HT1080 (cell line): ENCODE measurements at places on chromosomes 1 and 21.

DNA sequence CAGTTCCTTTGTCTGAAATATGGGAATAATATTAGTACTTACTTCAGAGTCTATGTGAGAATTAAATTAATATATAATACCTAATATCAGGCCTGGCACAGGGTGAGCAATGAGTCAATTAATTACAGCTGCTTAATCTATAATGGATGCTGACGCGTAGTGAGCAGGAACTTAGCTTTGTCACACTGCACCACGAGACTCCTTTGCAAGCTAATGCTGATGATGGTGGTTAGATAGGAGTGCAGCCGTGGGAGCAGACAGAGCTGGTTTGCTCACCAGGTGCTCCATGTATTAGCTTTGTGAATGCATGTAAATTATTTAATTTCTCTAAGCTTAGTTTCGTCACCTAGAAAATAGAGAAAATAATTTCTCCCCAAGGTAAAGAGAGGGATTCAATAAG lies 35.1 kb downstream of the KCNJ15 start:
- no peak for DNase-seq

GRCh38 chr1:180898441-180899219 lies 14.1 kb upstream of the KIAA1614 start:
- no peak for DNase-seq

DNA sequence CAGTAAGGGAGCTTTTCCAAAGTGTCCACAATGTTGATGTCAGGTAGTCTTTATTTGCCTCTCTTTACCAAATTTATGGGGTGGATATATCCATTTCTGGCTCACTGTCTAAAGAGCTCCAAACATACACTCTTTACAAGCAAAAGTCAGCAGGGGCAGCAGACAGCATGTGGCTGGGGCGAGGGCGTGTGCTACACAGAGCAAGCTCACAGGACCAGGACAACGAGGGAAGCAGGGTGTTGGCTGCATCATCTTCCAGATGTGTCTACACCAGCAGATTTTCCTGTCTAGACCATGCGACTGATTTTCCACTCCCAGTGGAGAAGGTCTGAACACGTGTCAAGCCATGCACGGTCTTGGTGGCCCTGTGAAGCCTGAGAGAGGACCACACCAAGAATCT lies 123.8 kb downstream of the TRABD2B start:
- no peak for DNase-seq

- DNase-seq, result no peak
These were observed 1.1 kb upstream of the POU3F1 start for GRCh38 chr1:38047603-38048141.

DNA sequence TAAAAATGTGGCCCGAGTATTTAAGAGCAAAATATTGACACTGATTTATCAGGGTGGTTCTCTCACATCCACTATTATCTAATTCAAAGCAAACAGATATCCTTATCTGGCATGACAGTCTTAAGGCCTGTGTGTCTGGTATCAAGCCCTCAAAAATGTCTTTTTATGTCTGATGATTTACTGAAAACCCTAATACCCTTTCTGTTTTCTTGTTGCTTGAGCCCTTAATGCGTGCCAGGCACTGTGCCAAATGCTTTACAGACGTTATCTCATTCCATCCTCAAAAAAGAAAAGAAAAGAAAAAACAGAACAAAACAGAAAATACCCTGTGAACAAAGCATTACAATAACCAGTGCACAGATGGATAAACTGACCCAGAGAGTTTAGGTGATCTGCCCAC lies 5.7 kb downstream of the DUSP23 start:
- no peak for DNase-seq

GRCh38 chr1:178358456-178358855 lies 138.3 kb downstream of the CLEC20A start:
- DNase-seq, result no peak

- no peak for DNase-seq
These were observed 12.4 kb downstream of the NUP133 start for GRCh38 chr1:229495782-229496181.

DNA sequence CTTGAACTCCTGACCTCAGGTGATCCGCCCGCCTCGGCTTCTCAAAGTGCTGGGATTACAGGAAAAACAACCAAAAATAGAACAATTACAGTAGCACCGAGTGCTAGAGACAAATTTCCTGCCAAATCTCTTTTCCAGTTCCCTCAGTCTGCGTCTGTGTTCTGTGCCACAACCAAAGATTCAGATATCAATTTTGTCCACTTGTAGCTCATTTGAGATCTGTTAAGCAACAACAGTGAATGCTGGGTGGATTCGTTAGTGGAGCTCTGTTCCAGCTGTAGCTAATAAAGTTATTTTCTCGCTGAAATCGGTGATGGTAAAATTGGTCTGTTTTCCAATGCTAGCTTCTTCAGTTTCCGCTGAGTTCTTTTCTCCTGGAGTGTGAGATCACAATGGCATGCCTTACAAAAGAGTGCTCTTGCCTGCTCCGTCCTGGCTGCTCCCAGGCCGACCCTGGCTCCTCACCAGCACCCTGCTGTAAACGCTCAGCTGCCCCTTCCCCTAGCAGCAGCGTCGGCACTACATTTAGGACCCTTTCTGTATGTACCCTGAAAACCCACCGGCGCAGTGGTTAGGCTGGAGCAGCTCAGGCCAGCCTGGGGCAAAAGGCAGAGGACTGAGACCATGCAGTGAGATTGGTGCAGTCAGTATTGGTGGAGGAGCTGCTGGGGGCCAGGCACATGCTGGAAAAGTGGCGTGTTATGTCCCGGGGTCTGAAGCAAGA lies 395.4 kb downstream of the KIF26B start:
- DNase-seq, result no peak

GRCh38 chr1:246425895-246426294 lies 81.2 kb downstream of the SMYD3 start:
- no peak for DNase-seq

DNA sequence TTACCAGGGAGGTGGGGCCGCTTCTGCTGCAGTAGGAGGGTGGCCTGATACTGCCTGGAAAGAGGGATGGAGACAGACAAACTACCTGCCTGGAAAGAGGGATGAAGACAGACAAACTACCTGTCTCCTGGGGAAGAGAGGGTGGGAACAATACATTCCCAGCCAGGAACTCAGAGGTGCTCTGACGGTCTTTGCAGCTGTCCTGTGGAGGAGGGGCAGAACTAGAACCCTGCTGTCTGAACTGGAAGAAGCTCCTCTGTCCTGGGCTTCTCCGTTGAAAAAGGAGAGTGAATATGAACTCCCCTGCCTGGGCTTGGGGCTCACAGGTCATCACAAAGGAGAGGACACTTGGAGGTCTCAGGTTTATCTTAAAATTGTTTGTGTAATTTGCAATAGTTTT lies 40.3 kb upstream of the ETV3 start:
- DNase-seq, result no peak

DNA sequence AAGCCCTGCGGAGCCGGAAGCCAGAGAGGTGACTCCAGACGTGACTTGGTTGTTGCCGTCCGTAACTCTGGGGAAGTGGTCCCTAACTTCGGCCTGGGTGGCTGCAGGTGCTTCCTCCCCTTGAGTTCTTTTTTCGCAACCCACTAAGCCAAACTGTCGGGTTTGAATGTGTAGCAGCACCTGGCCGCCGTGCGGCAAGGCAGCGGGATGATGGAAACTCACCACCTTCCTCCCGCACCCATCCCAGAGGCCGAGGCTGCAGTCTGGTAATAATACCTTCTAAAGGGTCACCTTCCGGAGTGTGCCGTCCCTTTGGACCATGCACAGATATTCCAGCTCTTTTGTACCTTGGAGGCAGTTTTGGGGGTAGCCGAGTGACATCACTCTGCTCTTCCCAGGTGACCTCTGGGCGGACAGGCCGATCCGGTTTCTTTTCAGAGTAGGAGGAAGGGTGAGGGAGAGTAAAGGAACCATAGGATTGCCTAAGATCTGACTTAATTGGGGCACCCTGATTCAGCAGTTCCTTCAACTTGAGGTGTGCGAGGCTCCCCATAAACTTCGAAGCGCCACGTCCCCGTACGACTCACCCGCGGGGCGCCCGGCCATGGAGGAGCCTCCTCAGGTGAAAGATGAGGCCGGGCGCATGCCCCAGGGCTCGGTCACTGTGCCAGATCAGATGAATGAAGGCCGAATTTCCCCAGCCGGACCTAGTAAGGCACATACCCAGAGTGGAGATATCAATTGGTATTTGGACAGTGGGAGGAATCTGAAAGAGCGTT lies 1.0 kb downstream of the KCNK1 start:
- DNase-seq, result no peak

DNA sequence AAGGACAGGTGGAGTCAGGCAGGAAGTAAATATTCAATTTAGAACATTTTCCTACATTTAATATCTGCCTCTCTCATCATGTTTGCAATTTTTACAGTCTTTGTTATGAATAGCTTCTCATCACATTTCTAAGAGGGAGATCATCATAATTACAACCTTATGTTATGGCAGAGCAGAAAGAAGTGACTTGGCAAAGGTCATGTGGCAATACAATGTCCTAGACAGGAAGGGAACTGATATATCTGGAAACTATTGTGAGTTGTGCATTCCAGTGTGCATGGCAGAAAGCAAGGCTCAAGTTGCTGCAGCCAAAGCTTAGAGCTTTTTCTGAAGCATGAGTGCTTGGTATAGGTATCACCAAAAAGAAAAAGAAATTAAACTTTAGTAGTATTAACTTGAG lies 43.8 kb upstream of the PRRX1 start:
- no peak for DNase-seq

GRCh38 chr21:46458315-46459023 lies at the start of gene DIP2A:
TSS of gene DIP2A (plus strand) at chr21:46458891. CDS start at chr21:46459132, 241 bp downstream.
- DNase-seq, result peak; percentile 97

DNA sequence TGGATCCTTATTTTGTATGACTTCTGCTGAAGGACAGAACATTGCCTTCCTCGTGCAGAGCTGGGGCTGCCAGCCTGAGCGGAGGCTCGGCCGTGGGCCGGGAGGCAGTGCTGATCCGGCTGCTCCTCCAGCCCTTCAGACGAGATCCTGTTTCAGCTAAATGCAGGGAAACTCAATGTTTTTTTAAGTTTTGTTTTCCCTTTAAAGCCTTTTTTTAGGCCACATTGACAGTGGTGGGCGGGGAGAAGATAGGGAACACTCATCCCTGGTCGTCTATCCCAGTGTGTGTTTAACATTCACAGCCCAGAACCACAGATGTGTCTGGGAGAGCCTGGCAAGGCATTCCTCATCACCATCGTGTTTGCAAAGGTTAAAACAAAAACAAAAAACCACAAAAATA lies 27.5 kb upstream of the KDM4A start:
- DNase-seq, result no peak

DNA sequence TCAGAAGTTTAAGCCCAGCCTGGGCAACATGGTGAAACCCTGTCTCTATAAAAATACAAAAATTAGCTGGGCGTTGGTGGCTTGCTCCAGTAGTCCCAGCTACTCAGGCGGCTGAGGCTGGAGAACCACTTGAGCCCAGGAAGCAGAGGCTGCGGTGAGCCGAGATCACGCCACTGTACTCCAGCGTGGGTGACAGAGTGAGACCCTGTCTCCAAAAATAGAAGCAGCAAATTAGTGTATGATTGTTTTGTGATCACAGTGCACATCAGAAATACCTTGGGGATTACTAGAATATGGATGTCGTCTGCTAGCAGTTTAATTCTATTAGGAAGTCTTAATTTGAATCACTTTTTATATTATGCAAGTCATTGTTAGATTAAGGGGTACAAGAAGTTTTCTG lies 59.0 kb downstream of the ZBTB17 start:
- DNase-seq, result no peak
